ENCODE measurements at places on chromosomes 2 and 18.

GRCh38 chr2:127389778-127390435 is 2.1 kb upstream of the MAP3K2 start:
- DNase-seq = no peak

DNA sequence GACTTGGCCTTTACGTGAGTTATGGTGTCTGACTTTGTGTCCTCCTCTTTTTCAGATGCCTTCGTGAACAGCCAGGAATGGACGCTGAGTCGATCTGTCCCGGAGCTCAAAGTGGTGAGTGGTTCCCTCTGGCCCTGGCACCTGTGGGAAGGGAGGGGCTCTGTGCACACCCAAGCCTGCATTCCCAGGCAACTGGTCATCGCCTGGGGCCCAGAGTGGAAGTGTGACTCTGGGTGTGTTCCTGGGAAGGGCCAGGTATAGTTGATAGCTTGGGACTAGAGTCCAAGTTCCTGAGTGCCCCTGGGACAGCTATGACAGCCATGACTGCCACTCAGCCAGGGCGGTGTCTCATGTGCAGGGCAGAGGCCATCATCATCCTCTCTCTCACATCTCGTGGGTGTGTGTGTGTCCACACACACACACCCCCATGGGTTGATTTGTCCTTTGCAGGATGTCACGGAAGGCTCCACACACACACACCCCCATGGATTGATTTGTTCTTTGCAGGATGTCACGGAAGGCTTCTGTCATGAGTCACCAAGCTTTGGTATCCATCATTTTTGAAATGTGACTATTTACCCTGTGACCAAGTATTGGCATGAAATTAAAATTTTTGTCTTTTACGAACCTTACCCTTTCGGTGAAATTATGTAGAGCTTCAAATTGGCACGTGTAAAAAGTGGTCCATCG is 215.4 kb downstream of the AGAP1 start:
- no peak for DNase-seq

- DNase-seq = peak; percentile 80
These were observed 19.1 kb downstream of the CAPG start for GRCh38 chr2:85390941-85391669.

GRCh38 chr2:222532315-222532714 is 108.0 kb downstream of the SGPP2 start:
- DNase-seq = no peak

DNA sequence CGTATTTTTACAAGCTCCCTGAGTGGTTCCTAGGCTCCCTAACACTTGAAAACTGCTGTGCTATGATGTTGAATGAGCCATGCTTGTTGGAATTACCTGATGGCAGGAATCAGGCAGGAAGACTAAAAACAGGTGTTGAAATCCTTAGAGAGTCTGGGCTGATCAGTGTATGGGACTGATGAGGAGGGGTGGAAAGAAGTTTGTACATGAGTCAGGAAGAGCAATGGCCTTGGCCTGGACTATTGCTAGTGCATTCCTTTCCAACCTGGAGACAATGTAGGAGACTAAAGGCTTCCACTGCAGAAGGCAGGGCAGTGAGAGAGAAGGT is 25.0 kb upstream of the TMBIM1 start:
- no peak for DNase-seq

DNA sequence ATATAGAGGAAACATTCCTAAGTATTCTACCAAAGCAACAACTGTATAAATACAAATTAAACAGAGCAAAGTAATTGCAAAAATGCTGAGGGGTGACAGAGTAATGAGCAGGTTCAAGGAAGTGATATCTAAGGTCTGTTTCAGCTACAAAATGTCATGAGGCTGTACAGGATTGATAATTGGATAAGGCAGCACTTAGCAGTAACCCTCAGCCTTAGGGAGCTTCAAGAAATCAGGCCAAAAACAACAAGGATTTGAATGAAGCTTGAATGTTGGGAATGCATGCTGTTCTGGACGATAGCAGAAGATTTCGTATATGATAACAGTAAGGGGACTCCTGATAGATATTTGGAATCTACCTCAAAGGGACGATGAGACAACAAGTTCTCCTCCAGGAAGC is 142.0 kb upstream of the MMADHC start:
- no peak for DNase-seq

- DNase-seq = peak; percentile 37
These were observed 15.9 kb downstream of the C2orf74 start for GRCh38 chr2:61177727-61178549.

- DNase-seq = no peak
These were observed 242.9 kb downstream of the LDLRAD4 start for GRCh38 chr18:13461469-13461868.

DNA sequence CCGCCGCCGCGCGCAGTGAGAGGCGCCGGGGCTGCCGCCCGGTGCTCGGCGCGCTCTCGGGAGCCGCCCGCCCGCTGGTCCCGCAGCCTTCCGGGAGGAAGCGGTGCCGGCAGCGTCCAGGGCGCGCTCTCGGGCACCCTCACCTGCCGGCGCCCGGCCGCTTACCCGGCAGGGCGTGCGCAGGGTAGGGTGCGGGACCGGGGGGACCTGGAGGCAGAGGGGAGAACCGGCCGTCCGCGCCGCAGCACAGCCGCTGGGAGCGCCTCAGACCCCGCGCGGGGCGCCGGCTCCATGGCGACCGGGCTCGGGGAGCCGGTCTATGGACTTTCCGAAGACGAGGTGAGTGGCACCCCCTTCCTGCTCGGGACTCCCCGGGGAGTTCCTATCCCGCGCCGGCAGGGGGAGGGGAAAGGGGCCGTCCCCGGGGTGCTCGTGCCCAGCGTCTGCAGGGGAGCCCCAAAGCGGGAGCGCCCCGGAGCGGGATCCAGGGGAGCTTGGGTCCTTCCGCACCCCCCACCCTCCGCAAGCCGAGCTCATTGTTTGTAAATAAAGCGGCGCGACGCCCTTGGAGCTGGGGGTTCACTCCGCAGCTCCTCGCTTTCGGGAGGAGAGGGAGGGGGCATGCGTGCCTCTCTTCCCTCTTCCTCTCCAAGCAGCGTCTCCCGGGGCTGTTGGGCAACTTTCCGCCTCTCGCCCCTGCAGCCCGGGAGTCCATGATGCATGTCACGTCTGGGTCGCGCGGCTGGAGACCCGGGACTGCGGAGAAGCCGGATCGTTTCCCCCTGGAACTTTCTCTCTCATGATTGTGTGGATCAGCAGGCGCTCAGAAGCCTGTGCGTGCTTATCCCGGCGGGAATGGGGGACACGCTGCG is 580 bp downstream of the NEDD4L start:
- peak; percentile 52 for DNase-seq

DNA sequence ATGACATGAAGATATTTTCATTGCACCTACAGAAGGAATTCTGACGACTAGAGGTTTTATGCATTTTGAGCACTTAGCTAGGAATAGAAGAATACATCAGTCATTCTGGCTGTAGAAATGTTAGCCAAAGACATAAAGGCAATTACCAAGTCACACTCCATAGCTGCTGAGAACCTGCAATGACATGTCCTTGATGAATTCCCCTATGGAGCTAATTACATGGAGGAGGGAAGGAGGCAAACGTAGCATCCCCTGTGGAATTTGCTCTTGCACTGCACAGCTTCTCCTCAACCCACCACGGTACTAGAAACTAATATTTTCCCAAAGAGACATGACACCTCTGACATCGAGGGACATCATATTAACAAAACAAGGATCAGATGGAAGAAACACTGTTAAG is 174.0 kb upstream of the SESTD1 start:
- DNase-seq = no peak

DNA sequence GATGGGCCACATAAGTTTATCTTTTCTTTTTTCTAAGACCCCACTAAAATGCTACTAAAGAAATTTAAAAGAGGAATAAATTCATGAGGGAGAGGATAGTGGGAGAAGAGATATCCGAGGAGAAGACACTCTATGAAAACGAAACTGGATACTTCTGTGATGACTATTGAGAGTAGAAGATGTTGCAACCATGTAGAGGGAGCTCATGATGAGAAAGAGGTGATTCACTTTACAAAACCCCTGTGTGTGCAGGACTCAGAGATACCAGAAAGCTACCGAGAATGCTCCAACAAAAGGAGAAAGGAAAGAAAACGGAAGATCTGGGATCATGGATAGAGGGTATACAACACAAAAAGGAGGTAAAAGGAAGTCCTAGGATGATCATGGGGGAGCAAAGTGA is 34.9 kb downstream of the SLC38A11 start:
- no peak for DNase-seq

- no peak for DNase-seq
These were observed 215.3 kb downstream of the RNF152 start for GRCh38 chr18:61677435-61677970.

DNA sequence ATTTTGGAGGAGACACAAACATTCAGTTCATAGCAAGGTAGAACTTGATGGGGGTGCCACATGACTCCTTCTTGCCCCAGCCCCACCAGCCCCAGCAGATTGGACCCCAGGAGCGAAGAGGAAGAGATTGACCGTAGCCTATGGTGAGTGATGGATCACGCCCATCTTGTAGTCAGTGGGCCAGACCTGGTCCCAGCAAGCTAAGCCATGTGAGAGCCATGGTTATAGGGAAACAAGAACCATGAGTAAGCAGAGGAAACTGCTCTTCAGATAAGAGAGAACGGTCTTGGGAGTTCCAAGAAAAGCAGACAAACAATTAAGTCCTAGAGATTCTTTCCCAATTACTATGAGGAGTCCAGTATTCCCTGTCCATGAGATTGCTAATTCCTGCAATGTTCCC is 4.6 kb upstream of the TCF4 start:
- no peak for DNase-seq

- DNase-seq = no peak
These were observed 268.1 kb upstream of the LINC00305 start for GRCh38 chr18:64416990-64417389.

- no peak for DNase-seq
These were observed 98.7 kb downstream of the MMADHC start for GRCh38 chr2:149488706-149489440.

DNA sequence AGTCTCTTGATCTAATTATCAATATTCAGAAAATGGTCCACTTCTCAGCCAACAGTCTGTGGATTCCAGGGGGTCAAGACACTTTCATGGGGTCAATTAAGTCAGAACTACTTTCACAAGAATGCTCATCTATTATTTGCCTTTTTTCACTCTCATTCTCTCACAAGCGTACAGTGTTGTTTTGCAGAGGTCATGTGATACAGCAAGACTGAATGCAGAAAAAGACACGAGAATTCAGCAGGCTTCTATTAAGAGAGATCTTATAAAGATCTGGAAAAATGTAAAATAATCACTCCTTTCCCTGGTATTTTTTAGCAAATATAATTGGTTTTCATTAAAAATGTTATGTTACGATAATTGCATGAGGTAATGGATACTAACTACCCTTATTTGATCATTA is 8.7 kb downstream of the RPRD1A start:
- no peak for DNase-seq

DNA sequence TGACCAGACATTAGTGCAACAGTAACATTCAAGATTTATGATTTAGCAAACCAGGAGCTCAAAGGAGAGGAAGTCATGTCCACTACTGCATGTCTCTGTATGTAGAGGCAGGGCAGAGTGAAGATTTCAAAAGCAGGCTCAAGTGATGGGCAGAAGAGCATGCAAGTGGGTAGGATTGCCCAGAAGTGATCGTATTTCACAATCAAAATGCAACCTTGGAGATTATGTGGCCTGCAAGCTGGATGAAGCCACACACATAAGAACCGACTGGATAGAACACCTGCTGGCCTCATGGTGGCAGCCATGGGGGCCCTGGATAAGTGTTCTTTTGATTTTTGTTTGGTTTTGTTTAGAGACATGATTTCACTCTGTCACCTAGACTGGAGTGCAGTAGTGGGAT is 286.8 kb upstream of the RAB12 start:
- no peak for DNase-seq

GRCh38 chr2:25190536-25190935 is 22.2 kb upstream of the POMC start:
- DNase-seq = no peak

DNA sequence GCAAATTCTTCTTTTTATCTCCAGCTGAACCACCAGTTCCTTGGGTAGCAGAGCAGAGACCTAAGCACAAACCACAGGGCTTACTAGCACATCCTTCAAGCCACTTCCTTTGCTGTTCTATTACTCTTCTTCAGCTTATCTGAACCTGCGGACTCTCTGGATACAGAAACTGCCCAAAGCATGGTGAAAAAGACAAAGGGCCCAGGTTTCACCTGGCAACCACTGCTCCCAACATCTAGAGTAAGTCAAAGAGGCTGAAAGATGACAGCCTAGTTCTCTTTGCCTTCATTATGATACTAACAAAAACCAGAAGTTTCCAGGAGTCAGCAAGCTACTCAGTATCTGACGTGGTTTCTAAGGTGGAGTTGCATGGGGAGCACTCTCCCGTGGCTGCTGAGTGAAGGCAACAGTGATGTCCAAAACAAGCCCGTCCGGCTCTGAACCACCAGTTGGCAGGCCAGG is 43.4 kb downstream of the KANSL3 start:
- no peak for DNase-seq

DNA sequence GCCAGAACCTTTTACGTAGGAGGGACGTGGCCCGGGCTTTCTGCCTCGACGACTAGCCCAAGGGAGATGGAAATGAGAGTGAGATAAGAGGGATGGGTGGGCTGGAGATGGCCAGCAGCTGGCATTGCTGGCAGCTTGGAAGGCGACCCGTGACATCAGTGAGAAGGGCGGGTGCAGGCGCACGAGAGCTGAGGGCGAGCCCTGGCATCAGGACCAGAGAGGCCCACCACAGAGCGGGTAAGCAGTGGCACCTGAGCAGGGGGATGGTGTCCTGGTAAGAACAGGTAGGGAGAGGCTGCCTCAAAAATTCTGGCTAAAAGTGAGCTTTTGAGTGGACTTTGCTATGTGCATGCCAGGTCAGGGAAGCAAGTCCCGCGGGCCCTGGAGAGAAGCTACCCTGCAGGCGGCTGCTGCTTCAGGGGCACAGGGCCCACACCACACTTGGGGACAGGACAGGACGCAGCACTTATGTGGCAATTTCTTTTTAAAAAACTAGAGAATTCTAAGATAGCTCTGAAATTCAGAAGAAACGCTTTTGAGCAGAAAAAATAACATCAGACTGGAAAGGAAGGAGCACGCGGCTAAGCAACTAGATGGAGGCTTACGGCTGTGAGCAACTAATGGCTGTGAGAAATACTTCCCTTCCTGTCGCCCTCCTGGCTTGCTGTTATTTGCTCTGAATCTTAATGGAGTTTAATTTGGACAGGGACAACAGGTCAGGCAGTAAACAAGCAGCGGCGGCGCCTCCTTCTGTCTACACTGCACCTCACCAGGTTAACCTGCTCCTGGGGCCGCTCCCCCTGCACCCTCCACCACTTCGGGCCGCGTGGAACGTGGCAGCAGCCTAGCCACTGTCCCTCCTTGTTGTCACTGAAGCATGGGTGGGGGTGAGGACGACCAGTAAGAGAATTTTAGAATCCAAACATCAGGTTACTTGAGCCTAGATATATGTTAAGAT is 20.5 kb downstream of the THAP4 start:
- DNase-seq = no peak

- DNase-seq = no peak
These were observed 109.9 kb downstream of the TGFA start for GRCh38 chr2:70443726-70444125.

DNA sequence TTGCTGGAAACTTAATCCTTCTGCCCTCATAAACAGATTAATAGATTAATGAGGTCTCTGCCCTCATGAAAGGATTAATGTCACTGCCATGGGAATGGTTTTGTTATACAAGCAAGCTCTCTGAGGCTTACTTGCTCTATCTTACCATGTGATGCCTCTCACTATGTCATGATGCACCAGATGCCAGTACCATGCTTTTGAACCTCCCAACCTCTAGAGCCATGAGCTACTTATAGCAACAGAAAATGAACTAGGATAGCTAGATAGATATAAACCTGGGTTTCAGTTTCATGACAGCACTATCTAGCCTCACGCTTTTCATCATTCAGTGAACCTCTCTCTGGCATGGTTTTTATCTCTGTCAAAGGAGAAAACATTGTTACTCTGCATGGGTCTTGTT is 371.6 kb upstream of the LRP1B start:
- DNase-seq = no peak

GRCh38 chr2:59032499-59032898 is 791.4 kb upstream of the FANCL start:
- DNase-seq = no peak
